GM12891 (cell line): ENCODE measurements at places on chromosomes 7 and 10.
A peak's percentile ranks its signal among the peaks of the same experiment; 100 is the strongest.

DNA sequence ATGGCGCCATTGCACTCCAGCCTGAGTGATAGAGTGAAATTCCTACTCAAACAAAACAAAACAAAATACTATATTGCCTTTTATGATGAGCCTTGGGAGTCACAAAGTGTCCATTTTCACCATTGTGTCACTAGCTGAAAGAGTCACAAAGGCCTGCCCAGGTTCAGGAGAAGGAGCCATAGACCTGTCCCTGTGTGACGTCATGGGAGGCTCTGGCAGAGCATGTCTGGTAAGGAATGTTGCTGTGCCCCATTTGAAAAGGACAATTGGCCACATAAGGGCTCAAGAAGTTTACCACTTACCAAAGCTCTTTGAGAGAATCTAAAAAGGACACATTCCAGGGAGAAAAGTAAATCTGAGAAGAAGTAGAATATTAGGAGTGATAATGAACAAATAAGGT, 367.7 kb downstream of the SDK1 start:
- DNase-seq, result no peak

- DNase-seq, result peak; percentile 28
Observed at GRCh38 chr7:21355406-21355874, 72.4 kb upstream of the SP4 start.

GRCh38 chr7:130425796-130426195, 15.0 kb downstream of the CEP41 start:
- DNase-seq, result no peak

- DNase-seq, result no peak
Observed at GRCh38 chr7:24756545-24757352, 515 bp downstream of the GSDME start.

DNA sequence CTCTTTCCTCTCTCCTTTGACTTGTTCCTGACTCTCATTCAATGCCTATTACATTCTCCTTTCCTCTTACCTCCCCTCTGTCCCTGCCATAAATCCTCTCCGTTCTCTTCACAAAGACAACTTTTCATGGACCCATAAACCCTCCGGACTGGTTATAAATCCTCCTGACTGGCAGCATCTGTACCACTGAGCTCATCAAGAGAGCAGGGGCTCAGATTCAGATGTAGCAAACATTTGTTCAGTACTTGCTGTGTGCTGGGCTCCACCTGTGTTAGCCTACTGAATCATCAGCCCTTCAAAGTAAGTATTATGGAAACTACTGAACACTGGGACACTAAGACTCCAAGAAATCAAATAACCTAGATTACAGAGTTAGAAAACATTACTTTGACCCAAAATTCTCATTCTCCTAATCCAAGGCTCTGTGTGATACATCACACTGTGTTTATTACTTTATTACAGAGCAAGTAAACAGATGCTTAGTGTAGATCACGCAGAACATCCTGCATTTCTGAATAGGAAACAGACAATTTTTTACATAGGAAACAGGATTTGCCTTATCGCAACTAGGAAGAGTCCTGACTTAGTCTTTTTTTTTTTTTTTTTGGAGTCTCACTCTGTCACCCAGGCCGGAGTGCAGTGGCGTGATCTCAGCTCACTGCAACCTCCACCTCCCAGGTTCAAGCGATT, 108.6 kb upstream of the PDE1C start:
- no peak for DNase-seq

DNA sequence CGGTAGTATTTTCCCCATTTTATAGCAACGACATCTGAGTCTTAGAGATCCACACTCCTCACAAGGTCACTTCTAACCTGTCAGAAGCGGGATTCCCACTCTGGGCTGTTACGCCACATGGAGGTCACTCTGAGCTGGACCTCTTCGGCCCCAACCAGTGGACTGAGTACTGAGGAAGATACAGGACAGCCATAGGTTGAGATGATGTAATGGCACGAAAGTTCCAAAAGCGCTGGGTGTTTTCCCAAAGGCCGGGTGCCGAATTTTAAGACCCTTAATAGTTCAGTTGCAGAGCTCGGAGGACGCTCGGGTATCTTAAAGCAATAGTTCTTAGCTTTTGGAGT, 699 bp downstream of the GHITM start:
- DNase-seq, result no peak

DNA sequence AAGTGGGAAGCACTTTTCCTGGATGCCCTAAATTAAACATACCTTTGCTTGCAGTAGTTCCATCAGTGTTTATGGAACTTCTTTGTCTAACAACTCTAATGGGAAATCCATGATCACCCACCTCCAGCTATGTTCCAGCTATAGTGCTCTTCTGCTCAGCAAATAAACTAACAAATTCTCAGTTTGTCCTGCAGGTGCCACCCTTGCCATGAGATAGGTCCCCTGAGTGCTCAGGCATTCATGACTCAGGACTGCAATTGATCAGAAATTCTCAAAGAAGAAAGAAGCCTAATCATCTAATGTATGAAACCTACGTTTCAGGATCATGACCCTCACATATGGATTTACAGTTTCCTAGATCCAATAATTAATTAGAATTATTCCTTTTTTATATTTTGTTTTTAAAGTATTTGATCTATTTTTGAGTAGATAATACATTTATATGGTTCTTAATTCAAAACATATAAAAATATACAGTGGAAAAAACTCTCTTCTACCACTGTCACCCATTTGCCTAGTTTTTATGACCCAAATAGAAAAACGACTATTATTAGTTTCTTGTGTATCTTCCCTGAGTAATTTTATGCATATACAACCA, 48.7 kb upstream of the DYNC1I1 start:
- DNase-seq, result no peak

- DNase-seq, result no peak
Observed at GRCh38 chr10:92530891-92531535, 42.9 kb downstream of the IDE start.

GRCh38 chr7:108497082-108497725, 28.7 kb downstream of the PNPLA8 start:
- DNase-seq, result no peak

- DNase-seq, result no peak
Observed at GRCh38 chr7:6640246-6640721, 3.2 kb downstream of the ZNF316 start.

- DNase-seq, result peak; percentile 68
Observed at GRCh38 chr7:2165610-2166594, 66.8 kb downstream of the MAD1L1 start.

- no peak for DNase-seq
Observed at GRCh38 chr10:101783736-101784118, 481 bp upstream of the NPM3 start.

DNA sequence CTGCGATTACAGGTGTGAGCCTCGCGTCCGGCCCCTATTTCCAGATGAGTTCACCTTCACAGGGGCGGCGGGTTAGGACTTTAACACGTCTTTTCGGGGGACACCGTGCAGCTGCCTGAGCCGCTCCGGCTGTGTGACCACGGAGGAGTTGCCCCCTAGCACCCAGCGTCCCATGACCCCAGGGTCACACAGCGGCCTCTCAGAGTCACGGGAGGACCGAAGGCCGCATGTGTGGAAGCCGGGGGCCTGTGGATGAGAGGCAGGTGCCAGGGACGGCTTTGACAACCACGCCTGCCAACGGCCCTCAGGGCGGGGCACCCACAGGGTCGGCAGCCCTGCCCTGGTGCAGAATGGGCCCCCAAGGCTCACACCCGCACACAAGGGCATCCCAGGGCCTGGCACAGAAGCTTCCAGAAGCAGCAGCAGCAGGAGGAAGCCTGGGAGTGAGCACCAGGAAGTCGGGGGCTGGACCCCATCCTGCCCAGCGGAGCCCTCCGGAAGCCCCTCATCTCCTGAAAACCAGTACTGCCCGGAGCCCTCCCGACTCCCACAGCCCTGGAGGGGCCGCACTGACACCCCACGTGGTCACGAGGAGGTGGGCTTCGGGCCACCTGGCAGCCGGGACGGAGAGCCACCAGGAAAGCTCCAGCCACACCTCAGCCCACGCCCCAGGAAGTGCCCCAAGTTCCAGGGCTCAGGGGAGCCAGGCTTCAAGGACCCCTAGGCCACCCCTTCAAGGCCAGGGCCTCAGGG, 32.7 kb downstream of the ADAP1 start:
- no peak for DNase-seq

DNA sequence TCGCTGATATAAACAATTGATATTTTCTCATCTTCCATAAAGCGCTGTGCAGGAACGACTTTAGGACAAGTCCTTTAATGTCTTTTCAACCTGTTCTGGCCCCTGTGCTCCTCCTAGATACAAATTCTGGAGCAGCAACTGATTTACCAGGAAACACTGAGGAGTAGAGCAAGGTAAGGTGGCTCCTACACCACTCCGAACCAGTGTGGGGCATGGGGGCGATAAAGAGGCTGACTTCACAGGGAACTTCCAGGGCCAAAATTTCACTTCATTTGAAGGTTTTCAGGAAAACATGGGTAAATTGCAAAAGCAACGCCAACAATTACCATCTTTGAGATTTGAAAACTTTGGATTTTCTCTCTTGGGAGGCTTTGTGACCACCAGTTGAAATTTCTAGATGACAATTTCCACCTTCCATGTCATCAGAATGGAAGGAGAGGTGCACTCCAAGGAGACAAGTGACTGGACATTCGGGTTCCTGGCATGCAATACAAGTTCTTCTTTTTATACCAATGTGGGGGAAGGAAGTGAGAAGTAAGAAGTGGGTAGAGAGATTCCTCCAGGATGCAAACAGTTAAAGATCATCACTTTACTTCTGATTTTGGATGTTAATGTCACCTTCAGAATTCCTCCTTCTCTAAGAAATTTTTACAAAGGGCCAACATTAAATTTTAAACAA, 118.5 kb downstream of the FAM107B start:
- no peak for DNase-seq

DNA sequence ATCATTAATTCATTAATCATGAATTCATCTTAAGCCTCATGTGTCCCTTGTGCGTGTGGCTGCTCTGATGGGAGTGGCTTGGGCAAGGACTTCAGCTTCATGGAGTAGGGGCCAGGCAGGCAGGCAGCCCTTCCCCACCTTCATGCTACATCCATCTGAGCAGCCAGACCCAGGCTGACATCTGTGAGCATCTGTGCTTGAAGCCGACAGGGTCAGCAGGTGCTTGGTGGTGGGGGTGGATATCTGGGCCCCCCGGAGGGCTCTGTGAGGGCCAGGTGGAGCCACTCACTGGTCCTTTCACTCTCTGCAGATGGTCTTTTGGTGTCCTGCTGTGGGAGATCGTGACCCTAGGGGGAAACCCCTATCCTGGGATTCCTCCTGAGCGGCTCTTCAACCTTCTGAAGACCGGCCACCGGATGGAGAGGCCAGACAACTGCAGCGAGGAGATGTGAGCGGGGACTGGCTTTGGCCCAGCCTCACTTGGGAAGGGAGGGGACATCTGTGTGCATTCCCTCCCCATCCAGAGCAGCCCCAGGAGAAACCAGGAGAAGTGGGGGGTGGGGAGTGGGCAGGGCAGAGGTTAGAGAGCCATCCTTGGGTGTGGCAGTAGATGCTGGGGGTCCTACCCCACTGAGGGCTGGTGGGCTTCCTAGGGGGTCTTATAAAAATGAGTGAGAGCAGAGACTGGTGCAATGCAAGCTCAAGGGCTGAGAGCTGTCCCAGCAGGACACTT, 14.7 kb upstream of the CSGALNACT2 start:
- DNase-seq, result no peak

DNA sequence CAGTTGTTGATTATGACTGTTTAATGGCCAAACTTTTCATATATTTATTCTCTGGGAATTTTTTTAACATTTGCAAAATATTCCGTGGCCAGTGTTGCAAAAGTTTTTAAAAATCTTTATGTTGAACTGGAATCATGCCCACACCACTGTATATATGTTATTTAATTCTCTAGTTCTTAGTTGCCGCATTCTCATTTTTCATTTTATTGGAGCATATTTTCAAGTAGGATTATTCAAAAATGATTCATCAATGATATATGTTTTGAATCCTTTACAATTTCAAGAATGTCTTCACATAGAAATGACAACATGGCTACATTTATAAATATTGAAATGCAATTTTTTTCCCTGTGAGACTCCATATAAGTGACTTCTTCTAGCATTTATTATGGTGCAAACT, 188.6 kb upstream of the LRRTM3 start:
- DNase-seq, result no peak

DNA sequence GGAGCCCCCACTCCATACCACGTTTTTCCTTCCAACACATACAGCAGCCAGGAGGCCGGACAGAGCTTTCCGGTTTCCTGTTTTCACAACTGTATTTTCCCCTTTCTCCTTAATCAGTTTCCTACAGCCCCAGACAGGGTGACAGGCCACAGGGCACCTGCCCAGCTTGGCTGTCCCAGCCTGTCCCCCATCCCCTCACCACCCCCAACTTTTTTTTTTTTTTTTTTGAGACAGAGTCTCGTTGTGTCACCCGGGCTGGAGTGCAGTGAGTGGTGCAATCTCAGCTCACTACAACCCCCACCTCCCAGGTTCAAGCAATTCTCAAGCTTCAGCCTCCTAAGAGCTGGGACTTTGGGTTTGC, 10.3 kb upstream of the HSPB1 start:
- DNase-seq, result no peak

GRCh38 chr10:87819289-87819585, 1.2 kb upstream of the ATAD1 start:
- no peak for DNase-seq

DNA sequence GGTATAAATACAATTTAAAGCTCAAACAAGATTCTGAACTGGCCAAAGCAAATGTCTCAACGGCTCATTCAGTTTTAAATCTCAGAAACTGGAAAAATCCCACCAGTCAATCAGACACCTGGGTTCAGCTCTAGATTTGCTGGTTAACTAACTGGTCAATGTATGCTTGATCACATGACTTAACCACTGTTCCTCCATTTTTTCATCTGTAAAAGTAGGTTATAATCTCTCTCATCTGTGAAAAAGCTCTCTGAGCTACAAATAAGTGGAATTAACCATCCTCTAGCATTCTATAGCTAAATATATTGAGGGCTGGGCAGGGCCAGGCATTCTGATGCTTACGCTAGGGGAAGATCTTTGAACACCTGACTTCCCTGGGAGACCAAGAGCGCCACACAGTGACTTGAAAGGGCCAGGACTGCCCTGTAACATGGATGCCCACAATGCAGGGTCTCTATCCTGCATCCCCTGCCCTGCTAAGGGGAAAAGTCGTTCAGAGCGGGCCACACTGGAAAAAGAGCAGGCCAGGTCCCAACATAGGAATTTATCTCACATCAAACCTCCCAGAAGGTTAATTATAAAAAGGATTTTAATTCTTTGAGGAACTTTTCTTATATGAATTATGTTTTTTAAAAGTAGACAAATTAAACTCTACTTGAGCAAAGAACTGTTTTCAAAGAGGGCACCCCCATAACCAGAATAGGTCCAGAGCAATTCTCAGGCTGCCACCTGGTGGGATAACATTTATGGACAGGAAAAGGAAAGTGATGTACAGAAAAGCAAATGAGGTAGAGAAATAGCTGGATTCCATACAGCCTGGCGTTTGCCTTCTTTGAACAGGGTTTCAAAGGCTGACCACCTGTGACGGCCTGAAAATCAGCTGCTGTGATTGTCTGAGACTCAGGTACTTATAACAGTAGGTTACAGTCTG, 1.8 kb downstream of the RP9 start:
- no peak for DNase-seq

- DNase-seq, result no peak
Observed at GRCh38 chr7:142111499-142111898, at the start of gene MGAM2. Gene MGAM2 (plus strand): TSS chr7:142111718. CDS start chr7:142116874, 5,156 bp downstream.

DNA sequence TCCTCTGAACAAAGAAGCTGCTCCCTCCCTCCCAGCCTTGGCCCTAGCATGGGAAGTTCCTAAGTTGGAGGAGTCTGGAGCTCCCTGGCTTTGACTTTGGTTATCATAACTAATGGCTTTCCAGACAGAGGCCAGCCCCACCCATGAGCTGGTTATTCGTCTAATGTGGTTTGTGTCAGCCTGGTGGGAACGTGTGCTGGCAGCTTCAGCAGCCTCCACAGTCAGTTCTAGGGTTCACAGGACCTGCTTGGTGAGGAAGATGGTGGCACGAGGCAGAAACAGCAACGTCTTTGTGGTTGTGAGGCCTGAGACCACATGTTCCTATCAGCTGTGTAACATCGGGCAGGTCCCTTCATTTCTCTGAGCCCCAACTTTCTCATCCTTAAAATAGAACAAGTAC, 103.1 kb downstream of the PAXIP1 start:
- no peak for DNase-seq
